ENCODE measurements at places on chromosomes 3 and 15.

DNA sequence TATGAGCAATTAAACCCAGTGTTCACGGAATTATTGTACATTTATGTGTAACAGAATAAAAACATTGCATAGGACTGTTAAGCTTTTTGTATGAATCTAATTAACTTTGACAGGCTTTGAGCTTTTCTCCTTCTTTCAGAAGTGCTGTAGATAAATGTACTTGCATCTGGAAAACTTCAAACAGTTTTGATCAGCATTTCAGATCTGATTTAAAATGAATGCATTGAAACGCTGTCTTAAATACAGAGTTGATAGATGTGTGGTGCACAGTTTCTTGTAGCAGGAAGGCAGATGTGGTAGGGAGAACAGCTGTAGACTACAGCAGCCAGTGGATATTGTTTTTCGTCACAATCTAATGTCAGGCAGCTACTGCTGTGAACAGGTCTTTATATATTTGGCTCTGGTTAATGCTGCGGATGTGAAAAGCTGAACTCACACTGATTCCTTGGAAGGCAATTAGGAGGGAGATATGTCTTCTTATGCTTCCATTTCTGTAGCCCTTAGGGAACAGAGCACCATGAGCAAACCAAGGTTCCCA lies 193.8 kb upstream of the GOLIM4 start:
- DNase-seq: no peak

DNA sequence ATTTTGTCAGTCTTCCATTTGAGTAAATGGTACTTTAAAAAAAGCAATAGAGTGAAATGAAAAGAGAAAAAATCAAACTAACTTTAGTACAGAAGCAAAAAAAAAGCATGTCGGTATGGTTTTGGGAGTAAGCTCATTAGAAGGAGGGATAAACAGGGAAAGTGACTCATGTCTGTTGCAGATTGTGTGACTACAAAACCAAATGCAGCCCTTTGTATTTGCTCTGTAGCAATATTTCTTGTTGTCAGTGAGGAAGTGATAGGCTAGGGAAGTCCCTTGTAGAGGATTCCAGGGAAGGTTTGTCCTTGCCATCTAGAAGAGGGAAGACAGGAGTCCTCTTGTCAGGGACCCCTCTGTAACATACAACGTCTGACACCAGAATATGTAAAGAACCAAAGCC lies 150.5 kb upstream of the POU1F1 start:
- no peak for DNase-seq

- no peak for DNase-seq
Observed at GRCh38 chr15:79179108-79179561, 88.6 kb upstream of the RASGRF1 start.

GRCh38 chr15:62835351-62835750 lies 207.2 kb upstream of the TPM1 start:
- DNase-seq: no peak

DNA sequence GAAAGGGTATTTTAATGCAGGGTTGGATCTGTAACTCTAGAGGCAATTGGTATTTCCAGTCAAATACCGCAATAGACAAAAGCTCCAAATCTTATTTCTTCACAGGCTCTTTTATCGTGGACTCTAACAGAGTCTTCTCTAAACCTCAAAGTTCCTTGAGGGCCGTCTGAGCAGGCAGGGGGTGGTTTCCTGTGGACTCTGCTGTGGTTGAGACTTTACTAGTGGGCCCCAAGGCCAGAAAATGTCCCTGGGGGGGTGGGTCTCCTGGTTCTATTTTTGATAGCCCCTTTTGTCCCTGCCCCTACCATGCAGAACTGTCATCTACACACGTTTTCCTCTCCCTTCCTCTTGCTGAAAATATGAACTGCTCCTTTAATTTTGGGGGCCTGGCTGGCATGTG lies 80.1 kb downstream of the ASB7 start:
- no peak for DNase-seq

DNA sequence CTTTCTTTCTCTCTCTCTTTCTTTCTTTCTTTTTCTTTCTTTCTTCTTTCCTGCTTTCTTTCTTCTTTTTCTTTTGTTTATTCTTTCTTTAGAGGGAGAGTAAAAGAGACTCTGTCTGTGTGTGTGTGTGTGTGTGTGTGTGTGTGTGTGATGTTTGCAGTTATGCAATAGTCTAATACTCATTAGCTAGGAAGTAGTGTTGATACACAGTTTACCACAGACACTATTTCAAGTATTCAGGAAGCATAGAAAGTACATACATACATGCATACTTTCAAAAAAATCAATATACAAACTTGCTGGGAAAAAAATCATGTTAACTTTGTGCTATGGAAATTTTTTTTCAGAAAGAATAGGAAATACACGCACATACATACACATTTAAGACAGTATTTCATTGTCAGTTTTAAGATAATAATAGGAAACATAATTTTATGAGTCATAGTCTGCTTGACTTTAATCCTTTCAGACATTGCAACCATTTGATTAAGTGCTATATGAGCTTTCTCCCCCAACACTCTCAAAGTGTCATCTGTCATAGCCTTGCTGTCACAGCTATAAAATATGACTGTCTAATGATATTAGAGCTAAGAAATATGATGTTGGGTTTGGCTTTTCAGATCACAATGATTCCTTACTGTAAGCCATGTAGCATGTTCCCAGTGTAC lies 74.9 kb upstream of the EPHA3 start:
- no peak for DNase-seq

DNA sequence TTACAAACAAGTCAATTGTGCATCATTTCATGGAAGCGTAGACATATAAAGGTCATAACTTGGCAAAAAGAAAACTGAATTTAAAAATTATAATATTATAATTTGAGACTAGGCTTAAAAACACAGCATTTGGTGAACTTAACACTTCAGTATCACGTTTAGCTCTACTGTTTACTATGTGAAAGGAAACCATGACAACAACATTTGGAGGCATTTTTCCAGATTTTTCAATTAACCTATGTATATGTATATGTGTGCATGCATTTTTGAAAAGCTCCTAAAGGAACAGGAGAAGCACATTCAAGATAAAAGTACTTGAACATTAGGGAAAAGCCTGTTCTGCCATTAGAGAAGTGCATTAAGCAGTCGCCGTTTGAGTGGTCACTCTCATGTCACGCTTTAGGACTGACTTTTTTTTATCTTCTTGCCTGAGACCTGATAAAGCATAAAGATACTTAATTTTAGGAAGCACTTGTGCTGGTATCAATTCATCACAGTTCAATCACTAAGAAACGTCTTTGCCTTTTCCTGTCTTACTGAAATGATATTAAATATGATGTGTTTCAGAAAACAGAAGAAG lies 156.0 kb downstream of the NAALADL2 start:
- DNase-seq: no peak

DNA sequence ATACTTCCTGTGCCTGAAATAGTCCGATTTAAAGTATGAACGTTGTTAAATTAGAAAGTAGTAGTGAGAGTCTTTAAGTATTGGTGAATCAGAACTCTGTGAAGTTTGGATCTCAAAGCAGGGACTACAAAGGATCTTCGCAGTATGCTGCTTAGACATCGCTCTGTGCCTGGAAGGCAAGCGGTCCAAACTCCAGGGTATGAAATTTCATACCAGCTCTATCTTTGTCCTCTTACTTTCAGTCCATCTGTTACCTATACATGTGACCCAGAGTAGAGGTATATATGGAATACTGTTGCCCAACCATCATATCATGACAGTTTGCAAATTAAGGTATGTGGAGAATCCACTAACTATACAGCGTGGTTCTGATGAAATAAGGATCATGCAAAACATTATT lies 34.5 kb downstream of the VPS8 start:
- no peak for DNase-seq

- no peak for DNase-seq
Observed at GRCh38 chr3:126070146-126070545, 13.8 kb downstream of the SLC41A3 start.
